SJCRH30 (cell line): ENCODE measurements at places on chromosomes 1 and 21. TPM values are rescaled to one million over a fixed set of nuclear protein-coding genes. Genes with fewer than 3 reads are reported as not detected.

GRCh38 chr1:178037510-178038253 lies 56.2 kb upstream of the RASAL2 start:
- no peaks in the 10 kb centered on the region for H3K27me3 ChIP-seq
- no peak overlapping the region for H3K4me3 ChIP-seq
- H3K4me1 ChIP-seq, result no peaks in the 10 kb centered on the region
- no peak for DNase-seq

GRCh38 chr1:102628109-102628613 lies 480.2 kb downstream of the COL11A1 start:
- H3K4me1 ChIP-seq, result no peaks in the 10 kb centered on the region
- H3K36me3 ChIP-seq, result no peaks in the 10 kb centered on the region
- no peak overlapping the region for H3K4me3 ChIP-seq
- no peaks in the 10 kb centered on the region for H3K27me3 ChIP-seq
- DNase-seq, result peak; percentile 11

DNA sequence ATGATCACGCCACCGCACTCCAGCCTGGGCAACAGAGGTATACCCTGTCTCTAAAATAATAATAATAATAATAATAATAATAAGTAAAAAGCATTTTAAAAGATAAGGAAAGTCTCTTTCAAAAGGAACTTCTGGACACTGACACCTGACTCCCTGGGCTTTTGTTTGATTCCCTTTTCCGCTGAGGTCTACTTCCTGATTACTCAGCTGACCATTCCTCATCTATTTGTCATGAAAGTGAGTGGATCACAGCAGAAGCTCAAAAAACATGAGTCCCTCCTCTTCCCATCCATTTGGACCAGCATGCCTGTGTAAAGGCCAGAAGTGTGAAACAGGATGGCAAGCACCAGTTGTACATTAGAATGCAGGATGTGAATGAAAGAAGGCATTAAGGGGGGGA lies 61.1 kb upstream of the FBXO28 start:
- no peak overlapping the region for H3K4me3 ChIP-seq
- no peaks in the 10 kb centered on the region for H3K27me3 ChIP-seq
- DNase-seq, result no peak
- no peaks in the 10 kb centered on the region for H3K36me3 ChIP-seq

DNA sequence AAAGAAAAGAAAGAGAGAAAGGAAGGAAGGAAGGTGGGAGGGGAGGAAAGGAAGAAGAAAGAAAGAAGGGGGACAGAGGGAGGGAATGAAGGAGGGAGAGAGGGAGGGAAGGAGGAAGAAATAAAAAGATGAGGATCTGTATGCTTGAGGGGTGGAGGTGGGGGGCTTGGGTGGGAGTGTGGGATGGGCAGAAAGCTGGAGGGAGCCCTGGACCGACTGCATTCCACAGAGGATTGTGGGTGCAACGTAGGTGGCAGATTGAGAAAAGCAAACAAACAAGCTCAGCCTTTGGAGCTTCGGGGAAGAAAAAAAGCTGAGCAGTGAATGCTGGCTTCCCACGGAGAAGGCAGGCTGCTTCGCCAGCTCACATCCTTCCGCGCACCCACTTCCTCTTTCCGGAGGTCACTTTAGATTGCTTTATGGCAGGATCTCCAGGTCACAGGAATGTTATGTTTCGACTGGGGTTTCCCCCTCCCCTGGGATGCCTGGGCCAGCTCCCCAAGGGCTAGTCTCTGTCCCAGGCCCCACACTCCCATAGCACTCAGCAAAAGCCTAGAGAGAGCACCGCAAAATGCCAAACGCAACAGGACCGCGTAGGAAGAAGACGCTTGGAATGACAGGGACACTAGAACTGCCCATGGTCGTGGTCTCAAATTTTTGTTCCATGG lies 20.7 kb upstream of the LGALS8 start:
- no peaks in the 10 kb centered on the region for H3K36me3 ChIP-seq
- H3K4me1 ChIP-seq, result peaks cover 8% of the 10 kb centered on the region; the same call in 1 of the 2 replicates
- H3K27me3 ChIP-seq, result no peaks in the 10 kb centered on the region
- H3K27ac ChIP-seq, result peak overlapping the region; percentile 79
- peak; percentile 84 for DNase-seq

DNA sequence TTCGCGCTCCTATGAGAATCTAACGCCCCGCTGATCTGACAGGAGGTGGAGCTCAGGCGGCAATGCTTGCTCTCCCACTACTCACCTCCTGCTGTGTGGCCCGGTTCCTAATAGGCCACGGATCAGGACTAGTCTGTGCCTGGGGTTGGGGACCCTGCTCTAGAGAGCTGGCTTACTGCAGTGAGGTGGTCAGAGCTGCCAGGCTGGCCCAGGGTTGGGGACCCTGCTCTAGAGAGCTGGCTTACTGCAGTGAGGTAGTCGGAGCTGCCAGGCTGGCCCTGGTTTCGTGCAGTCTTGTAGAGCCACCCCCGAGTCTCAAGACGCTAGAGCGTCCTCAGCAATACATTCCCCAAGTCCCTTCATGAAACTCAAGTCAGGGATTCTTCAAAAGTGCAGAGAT lies 27.5 kb downstream of the SLC37A1 start:
- no peaks in the 10 kb centered on the region for H3K4me1 ChIP-seq
- H3K27me3 ChIP-seq, result no peaks in the 10 kb centered on the region
- no peak overlapping the region for H3K27ac ChIP-seq
- H3K36me3 ChIP-seq, result no peaks in the 10 kb centered on the region
- H3K4me3 ChIP-seq, result no peak overlapping the region

GRCh38 chr1:162371611-162372010 lies 5.0 kb downstream of the SPATA46 start:
- H3K27ac ChIP-seq, result no peak overlapping the region
- DNase-seq, result no peak
- peaks cover 19% of the 10 kb centered on the region for H3K4me1 ChIP-seq
- no peak overlapping the region for H3K4me3 ChIP-seq

The MMEL1 gene
- total RNA-seq, result not detected in 2 replicates

The LCE1F gene
- total RNA-seq, result not detected in 2 replicates

The CACNA1E gene
- under 0.01 and 0.02 TPM in 2 replicates for total RNA-seq

The OR6N1 gene
- not detected in 2 replicates for total RNA-seq

The PIK3R3 gene
- total RNA-seq, result 19.5 and 23.5 TPM in 2 replicates
